ENCODE measurements at places on chromosomes 2 and 18.

DNA sequence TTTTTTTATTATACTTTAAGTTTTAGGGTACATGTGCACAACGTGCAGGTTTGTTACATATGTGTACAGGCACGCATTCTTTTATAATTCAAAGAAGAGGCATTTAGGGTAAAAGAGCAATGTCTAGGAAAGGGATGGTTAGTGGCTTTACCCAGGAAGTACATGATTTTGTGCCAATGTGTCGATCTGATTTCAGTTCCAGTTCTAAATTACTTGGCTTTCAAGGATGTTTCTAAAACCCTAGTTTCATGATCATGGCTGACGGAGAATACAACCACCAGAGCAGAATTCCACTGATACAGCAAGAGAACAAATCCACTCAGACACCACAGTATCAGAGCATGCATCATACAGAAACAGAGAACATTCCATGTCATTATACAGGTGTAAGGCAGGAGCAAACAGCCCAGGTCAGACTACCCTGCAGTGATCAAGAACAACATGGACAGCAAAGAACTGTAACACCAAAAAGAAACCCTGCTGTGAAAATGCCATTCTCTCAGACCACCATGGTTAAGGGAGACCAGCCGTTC lies 116.7 kb upstream of the STK17B start:
- DNase-seq = no peak

DNA sequence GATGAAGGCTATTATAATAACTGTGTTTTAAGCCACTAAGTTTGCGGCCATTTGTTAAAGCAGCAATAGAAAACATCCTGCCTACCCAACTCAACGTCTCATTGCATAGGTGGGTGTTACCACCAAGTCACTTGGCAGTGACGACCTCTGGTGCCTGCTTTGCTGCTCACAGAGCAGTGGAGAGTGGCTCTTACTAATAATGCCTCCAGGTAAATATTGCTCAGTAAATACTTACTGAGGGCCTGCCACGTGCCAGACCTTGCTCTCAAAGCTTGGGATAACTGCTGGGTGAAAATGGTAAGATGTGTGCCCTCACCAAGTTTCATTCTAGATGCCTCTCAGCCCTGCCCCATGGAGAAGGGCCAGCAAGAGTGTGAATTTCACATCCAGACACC lies 27.7 kb downstream of the ITGA6 start:
- no peak for DNase-seq

DNA sequence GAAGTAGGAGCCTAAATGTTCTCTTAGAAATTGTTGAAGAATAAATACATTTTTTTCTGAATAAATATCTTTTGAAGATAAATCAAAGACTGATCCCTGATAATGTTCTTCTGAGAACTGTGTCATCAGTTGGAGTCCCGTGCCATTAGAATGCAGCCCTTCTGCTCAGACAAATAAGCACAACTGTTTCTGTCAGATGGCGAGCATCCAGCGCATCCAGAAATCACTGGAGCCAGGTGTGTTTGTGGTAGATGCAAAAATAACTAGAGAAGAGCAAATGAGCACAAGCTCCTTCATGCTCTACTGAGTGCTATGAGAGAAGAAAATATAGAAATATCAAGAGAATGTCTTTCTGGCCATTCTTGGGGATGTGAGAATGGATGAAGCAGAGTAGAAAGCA lies 573.7 kb downstream of the THSD7B start:
- no peak for DNase-seq

DNA sequence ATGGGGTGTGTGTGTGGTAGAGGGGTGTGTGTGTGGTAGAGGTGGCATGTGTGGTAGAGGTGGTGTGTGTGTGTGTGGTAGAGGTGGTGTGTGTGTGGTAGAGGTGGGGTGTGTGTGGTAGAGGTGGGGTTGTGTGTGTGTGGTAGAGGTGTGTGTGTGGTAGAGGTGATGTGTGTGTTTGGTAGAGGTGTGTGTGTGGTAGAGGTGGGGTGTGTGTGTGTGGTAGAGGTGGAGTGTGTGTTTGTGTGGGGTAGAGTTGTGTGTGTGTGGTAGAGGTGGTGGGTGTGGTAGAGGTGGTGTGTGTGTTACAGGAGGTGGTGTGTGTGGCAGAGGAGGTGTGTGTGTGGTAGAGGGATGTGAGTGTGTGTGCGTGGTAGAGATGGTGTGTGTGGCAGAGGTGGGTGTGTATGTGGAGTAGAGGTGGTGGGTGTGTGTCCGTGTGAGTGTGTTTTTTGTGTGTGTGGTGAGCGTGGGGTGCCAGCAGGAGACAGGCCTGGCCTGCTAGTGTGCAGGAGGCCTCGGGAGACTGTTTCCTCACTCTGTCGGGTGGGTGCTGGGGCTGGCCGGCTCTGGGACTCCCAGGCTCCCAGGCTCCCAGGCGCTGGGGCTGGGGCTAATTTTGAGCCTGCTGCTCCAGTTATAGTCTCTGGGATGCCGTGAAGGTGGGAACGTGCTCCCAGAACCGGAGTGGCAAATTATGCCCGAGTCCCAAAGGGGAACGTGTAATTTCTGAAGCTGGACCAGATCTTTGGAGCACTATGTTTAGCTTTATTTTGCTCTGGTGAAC lies 165.2 kb downstream of the DYSF start:
- no peak for DNase-seq

- DNase-seq = no peak
Observed at GRCh38 chr2:105652014-105652796, 92.5 kb upstream of the NCK2 start.

DNA sequence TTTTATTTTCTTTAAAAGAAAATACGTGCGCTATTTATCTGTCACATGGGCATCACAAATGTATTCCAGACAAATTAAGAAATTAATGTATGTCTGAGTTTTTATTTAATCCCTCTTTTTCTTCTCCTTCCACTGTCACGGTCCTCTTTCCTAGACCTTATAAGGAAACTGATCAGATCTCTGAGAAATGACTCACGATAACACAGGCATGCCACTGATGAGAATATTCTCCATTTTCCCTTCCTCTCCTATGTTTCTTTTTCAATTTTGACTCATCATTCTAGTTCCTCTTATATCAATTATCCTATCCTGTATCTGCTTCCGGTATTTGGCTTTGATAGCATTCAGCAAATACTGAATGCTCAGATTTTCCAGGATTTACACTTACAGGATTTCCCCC lies 121.8 kb downstream of the DSC3 start:
- no peak for DNase-seq

DNA sequence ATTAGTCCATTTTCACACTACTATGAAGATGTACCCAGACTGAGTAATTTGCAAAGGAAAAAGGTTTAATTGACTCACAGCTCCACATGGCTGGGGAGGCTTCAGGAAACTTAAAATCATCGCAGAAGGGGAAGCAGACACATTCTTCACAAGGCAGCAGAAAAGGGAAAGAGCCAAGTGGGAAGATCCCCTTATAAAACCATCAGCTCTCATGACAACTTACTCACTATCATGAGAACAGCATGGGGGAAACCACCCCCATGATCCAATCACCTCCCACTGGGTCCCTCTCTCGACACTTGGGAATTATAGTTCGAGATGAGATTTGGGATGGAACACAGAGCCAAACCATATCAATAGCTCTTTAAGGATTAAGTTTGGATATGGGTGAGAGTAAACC lies 246.1 kb upstream of the CYRIA start:
- DNase-seq = no peak

All from AG09309 (cell line).